Fibroblast of skin of left quadriceps (primary cell): ENCODE measurements at places on chromosomes 1 and 21.

- DNase-seq = no peak
Observed at GRCh38 chr1:97745912-97746311, 174.9 kb downstream of the DPYD start.

GRCh38 chr1:96090134-96090533, 631.5 kb upstream of the PTBP2 start:
- DNase-seq = no peak

GRCh38 chr1:225847610-225848009, 34.6 kb downstream of the TMEM63A start:
- no peak for DNase-seq

DNA sequence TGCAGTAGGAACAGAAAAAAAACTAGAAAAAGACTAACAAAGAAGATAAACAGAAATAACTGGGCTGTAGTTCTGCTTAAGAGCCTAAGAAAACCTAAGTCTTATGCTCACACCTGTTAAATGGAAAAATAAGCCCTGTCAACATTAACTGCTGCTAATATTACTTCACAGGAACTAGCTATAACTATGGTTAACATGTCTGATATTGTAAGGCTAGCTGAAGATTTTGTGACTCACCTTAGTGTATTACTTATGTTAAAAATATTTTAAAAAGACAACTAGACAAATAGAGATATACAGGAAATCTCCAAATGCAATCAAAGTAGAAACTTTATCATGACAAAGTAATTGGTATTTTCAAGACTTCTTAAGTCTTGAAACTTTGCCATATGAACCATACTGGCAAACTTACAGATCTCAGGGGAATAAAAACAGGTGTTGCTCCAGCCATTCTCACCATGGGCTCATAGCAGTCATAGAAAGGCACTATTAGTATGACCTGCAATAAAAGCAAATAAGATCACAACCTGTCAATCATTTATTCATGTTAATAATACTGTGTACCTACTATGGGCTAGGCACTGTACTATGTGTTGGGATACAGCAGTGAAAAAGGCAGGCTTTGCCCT, 30.7 kb downstream of the KYAT3 start:
- no peak for DNase-seq

GRCh38 chr1:181910905-181911304, 150.6 kb downstream of the ZNF648 start:
- no peak for DNase-seq

- no peak for DNase-seq
Observed at GRCh38 chr1:45585110-45585426, 1.2 kb downstream of the NASP start.

DNA sequence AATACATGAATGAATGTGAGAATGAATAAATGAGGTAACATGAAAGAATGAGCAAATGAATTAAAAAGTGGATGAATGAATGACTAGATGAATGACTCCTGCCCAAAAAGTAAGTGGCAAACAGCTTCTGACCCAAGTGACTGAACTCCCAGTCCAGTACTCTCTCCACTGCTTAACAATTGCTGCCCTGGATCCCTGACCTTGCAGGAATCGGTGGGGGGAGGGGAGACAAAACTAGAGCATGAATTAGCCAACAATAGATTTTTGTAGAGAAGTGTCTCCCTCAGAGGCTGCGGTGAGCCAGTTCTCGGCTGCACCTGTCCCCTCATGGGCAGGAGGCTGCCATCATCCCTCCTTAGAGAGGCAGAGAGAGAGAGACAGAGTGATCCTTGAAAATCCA, 5.9 kb upstream of the GRIK3 start:
- no peak for DNase-seq

GRCh38 chr1:78790174-78790573, 140.5 kb downstream of the IFI44 start:
- no peak for DNase-seq

DNA sequence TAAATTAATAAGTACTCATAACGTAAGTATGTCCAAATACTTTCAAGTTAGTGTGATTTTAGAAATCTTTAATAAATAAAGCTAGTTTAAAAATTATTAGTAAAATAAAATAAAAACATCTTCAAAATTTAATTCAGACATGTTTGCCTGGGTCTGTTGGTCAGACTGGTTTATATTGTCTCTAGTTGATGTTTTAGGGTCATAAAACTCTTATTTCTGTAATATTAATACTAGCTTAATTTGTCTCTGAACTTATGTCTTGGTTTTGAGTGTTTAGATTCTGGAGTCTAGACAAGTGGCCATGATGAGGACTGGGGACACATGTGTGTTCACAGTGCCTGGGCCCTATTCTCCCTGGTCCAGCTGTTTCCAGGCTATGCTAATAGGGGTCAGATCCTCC, 184.5 kb upstream of the TNR start:
- no peak for DNase-seq

DNA sequence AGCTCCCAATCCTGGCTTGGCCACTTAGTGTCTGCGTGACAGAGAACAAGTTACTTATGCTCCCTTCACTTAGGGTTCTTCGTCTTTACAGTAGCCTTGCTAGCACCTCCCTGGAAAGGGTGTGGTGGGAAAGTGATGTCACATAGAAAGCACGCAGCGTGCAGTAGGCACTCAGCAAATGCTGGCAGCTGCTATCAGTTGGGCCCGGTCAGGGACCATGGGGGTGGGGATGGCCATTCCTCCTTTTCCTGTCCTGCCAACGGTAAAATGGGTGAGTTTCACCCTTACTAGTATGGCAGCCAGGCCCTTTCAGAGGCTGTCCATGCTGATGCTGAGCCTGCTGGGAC, 6.2 kb upstream of the KCNA10 start:
- no peak for DNase-seq

- no peak for DNase-seq
Observed at GRCh38 chr1:1407636-1408318, 684 bp upstream of the MRPL20 start.

GRCh38 chr1:248820041-248820585, 5.6 kb downstream of the SH3BP5L start:
- no peak for DNase-seq

- no peak for DNase-seq
Observed at GRCh38 chr1:153750026-153750995, 22.5 kb downstream of the INTS3 start.

- no peak for DNase-seq
Observed at GRCh38 chr1:147545133-147545532, 3.8 kb downstream of the BCL9 start.

- no peak for DNase-seq
Observed at GRCh38 chr1:15206418-15207030, 40.5 kb upstream of the FHAD1 start.

GRCh38 chr21:42112857-42113256, 41.7 kb downstream of the UMODL1 start:
- DNase-seq = peak; percentile 27

- DNase-seq = no peak
Observed at GRCh38 chr1:73789965-73790364, 408.0 kb downstream of the LRRIQ3 start.

- DNase-seq = no peak
Observed at GRCh38 chr1:86991549-86992186, 77.2 kb downstream of the HS2ST1 start.

DNA sequence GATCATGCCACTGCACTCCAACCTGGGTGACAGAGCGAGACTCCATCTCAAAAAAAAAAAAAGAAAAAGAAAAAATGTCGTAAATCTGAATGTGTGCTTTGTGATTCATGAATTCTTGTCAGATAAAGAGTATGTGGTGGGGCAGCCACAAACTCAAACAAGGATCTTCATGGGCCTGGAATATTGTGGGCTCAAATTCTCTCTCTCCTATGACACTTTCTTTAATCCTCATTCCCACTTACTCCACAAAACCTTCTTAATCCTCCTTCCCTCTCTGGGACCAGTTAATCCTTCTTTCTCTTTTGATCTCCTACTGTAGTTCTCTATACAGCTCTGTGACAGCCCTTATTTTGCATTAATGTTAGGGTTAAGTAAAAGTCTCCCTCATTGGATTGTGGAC, 112.3 kb downstream of the AK5 start:
- DNase-seq = no peak

DNA sequence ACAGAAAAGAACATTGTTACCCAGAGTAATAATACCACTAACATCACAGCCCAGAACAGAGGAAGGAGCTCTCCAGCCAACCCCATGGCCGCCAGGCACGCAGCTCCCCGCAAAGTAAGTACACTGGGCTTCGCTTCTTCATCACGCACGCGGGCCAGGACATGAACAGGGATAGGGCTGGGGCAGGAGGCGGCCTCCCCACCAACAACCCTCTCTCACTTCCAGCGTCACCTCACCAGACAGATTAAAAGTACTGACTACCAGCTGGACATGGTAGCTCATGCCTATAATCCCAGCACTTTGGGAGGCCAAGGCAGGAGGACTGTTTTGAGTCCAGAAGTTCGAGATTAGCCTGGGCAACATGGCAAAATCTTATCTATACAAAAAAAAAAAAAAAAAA, 78.3 kb downstream of the NPHP4 start:
- no peak for DNase-seq

DNA sequence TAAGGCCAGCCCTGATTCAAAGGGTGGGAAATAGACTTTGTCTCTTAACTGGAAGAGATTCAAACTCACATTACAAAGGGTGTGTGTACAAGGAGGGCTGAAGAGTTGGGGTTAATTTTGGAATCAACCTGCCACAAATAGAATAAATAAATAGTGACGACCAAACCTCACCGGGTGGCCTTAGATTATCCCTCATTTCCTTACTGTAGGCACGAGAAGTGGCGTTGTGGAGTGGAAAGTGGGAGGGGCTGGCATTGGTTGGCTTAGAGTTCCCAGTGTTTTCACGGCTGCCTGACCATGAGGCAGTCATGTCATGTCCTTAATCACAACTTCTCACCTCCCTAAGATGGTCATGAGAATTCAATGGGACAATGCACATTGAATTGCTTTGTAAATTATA, 21.3 kb upstream of the RUNX1 start:
- DNase-seq = no peak

GRCh38 chr1:202821467-202821866, 10.7 kb downstream of the PCAT6 start:
- no peak for DNase-seq

GRCh38 chr1:237303929-237304328, 261.9 kb downstream of the RYR2 start:
- no peak for DNase-seq

GRCh38 chr1:170560681-170561285, 28.8 kb downstream of the GORAB start:
- no peak for DNase-seq

DNA sequence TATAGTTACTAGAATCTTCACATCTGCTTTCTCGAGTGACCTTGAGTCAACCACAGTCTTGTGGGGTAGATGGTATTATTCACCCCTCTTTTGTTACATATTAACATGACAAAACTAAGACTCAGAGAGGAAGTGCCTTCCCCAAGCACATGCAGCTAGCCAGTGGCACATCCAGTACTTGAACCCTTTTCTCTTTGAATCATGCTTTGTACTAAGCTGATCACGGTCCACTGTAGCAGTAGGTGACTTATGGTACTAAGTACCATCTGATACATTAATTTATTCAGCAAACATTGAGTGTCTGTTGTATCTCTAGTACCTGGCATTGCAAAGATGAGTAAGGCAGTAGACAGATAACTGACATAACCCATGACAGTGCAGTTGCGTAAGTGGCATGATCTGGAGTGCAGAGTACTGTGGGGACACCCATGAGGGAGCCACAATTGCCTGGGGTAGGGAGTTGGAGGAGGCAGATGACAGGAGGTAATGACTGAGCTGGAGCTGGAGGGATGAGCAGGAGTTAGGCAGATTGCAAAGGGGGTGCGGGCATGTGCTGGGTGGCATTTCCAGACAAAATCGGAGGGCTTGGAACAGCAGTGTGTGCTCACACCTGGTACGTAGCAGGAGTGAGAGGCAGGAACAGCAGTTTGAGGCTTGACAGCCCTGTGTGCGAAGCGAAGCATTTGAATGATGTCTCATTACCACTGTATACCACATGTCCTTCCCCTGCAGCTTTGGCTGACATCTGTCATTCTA, 29.8 kb downstream of the UCK2 start:
- DNase-seq = no peak

DNA sequence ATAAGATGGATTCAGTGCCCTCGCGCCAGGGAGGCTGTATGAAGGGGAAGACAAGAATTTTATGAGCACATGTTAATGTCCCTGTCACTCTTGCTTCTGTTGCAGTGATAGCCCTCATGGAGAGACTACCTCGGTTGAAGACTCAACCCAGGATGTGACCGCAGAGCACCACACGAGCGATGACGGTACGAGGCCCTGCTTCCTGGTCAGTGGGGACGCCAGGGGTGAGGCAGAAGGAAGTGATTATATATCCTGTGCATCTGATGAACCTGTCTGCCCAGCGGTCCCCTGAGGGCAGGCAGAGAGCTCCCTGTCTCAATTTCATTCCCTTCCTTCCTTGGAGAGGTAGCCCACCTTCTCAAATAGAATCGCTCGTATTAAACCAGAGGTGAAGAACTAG, 20.0 kb upstream of the IKBKE start:
- DNase-seq = no peak

DNA sequence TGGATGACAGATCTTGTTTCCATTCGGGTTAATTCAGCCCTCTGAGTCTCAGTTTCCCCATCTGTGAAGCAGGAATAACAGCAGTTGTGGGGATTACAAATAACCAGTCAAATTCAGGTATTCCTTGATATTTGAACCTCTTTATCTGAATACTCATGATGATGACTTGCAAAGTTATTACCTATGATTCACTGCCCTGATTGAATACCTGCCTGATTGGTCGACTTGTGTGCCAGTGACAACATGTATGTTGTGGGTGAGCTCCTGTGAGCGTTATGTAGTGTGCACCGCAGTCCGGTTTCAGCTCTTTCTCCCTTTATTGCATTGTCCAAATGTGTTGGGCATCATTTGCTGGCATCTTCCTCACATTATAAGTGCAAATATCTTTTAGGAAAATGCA, 9.5 kb upstream of the TMEM61 start:
- DNase-seq = no peak

DNA sequence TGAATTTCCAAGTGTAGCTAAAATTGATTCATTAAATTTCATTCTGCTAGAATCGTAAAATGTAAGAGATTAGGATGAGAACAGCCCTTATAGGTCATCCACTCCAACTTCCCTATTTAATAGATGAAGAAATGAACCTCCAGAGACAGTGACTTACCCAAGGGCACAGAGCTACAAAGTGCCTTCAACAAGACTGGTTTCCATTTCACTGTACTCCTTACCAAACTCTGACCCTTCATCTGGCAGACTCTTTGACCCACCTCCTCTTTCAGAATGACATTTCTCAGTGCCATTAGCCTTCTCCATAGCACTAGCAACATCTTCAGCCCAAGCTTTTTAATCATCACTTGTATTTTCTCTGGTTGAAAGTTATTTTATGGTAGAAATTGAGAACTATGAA, 161.3 kb downstream of the NEK7 start:
- DNase-seq = no peak

GRCh38 chr1:202282025-202282371, 59.7 kb downstream of the UBE2T start:
- no peak for DNase-seq

DNA sequence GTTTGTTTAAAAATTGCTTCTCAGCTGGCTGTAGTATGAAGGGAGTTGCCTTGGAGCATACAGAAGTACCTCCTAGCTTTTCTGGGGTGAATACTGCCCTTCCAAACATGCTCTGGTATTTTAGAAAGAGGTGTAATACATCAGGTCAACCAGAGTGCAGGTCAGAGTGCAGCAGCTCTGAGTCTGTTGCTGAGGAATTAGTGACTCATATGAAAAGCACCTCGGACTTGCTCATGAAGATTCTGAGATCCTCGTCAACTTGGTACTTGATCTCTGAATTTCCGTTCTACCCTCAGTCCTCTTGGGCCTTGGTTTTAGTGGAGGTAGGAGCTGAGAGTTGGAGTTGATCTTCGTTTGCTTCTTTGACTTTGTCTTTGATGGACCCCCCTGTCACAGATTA, 67.3 kb downstream of the NOS1AP start:
- DNase-seq = peak; percentile 25
